ENCODE measurements at places on chromosomes 3 and 15.

GRCh38 chr3:177615015-177615414 is 417.7 kb upstream of the TBL1XR1 start:
- DNase-seq, result no peak

DNA sequence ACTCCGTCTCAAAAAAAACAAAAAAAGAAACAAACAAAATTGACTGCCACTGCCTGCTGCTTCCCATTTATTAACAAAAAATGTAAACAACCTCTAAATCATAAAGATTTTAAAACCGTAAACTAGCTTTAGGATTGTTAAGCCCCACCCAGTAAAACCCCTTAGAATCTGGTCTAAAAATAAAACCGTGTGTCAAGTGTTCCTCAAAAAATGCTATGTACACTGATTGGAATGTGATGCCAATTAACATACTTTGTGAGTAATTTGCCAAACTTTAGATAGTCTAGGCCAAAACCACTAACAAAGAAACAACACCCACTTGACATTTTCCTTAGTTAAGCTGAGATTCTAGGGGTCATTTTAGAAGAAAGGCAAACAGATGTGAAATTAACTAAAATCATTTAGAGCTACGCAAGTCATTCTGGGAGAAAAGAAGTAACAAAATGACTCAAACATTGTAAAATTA is 5.3 kb downstream of the RAF1 start:
- no peak for DNase-seq

GRCh38 chr3:127959873-127960272 is 44.8 kb downstream of the KBTBD12 start:
- DNase-seq, result no peak

- DNase-seq, result no peak
These were observed 213.6 kb downstream of the FEZF2 start for GRCh38 chr3:62159709-62160092.

DNA sequence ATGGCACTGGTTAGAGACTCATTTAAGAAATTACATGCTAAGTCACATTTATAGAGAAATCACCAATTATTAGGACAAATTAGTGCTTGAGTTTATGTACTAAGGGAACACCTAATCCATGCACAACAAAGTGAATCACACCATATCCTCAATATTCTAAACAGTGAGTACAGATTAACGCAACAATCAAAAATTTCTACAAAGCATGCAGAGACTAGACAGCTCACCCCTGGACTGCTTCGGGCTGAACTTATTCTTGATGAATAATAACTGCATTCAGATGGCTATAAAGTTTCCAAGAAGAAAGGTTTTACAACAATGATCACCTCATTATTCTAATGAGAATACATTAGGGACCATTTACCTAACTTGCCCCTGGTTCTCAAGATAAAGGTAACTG is 66.5 kb downstream of the LRRFIP2 start:
- DNase-seq, result no peak

DNA sequence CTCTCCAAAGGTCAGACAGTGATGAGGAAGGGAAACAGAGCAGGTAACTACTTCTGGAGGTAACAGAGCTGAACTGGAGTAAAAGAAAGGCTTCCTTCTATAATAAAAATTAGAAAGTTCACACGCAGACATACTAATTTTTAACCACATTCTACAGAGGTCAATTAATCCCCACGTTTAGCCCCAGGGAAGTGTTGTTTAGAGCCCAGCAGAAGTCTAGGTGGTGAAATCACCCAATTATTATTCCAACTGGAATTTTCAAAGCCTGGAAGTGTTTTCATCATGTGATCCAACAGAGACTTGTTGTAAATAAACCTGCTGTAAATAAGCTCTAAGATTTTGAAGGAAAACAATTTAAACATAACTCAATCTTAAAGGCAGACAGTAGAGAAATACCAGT is 6.8 kb downstream of the ALDH1A2 start:
- DNase-seq, result no peak

- DNase-seq, result no peak
These were observed 8.5 kb downstream of the PLCH1 start for GRCh38 chr3:155736381-155736780.

- no peak for DNase-seq
These were observed 96.9 kb upstream of the ATP2B2 start for GRCh38 chr3:10602271-10602670.

- peak; percentile 60 for DNase-seq
These were observed 6.3 kb downstream of the RPP25 start for GRCh38 chr15:74950078-74950908.

- no peak for DNase-seq
These were observed 28.3 kb downstream of the APBA2 start for GRCh38 chr15:28914046-28914445.

GRCh38 chr3:135908225-135908624 is 57.3 kb upstream of the PPP2R3A start:
- no peak for DNase-seq

DNA sequence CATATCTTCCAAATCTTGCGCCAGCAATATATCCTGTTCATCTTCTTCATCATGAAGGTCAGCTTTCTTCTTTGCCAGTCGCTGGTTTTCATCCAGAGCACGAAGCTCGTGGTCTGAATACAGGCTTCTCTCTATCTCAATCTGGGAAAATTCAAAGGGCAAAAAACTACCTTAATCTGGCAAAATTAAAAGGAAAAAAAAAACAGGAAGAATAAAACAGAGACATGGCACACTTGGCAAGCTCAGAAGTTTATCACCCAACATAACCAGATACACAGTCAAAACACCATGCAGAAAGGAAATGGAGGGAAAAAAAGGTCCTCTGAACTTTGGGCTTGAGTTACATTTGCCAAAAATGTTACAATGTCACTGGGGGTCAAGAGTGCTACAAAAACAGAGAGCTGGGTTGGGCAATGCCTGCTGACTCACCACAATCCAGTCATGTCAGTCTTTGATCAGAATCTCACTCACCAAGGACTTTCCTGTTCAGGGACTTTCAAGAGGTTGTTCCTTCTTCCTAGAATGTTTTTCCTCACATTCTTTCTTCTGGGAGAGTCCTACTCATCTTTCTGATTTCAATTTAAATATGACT is 1.5 kb downstream of the MRPL46 start:
- DNase-seq, result no peak

DNA sequence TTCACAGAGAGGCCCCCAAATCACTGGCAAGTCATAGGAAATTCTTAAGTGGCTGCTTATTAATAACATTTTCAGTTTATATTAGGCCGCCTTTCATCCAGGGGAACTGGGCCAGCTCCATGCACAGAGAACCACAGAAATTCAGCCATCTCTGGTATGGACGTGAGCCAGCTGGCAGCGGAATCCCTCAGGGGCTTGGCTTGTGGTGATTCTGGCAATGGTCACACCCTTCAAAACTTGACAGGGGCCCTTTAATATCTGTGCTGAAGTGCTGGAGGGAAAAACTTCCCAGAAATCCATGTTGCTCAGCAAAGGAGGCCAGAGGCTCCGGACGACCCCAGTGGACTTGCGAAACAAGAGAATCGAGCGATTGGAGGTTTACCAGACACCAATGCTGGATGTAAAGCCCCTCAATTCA is 11.3 kb downstream of the PRICKLE2 start:
- DNase-seq, result no peak

Data from NCI-H1436 (cell line).